ENCODE measurements at places on chromosomes 4 and X.
A peak's percentile ranks its signal among the peaks of the same experiment; 100 is the strongest.

- H3K36me3 ChIP-seq, result no peaks in the 10 kb centered on the region
- H3K27ac ChIP-seq, result no peak overlapping the region
- H3K4me3 ChIP-seq, result no peak overlapping the region
- H3K27me3 ChIP-seq, result no peaks in the 10 kb centered on the region
Observed at GRCh38 chrX:7950865-7951264, 23.7 kb upstream of the PNPLA4 start.

GRCh38 chrX:56802921-56803849 is 74.1 kb downstream of the NBDY start:
- no peak overlapping the region for H3K4me3 ChIP-seq
- DNase-seq, result peak; percentile 16
- peak overlapping the region; percentile 27 for H3K27ac ChIP-seq

DNA sequence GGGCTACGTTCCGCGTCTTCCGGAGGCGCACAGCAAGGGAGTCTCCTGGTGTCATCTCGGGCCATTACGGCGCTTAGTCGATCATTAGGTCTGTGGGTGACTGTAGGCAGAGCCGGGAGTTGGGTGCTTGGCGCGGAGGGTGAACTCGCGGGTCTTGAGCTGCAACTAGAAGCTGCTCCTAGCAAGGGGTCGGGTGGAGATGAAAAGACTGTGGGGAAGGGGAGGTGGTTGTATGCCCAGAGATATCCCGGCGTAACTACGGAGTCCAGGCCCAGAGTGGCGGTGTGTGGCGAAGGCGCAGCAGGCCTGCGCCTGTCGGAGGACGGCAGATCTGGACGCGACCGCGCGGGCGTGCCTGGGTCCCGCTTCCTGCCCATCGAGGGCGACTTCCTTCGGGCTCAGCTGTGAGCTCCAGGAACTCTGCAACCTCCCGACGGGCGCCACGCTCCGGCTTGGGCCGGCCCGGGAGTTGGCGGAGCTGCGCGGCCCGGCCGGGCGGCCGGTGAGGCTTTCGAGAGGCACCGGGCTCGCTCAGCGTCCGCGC is 2.7 kb upstream of the NKX3-2 start:
- DNase-seq, result no peak
- H3K4me3 ChIP-seq, result peak overlapping the region; percentile 88
- H3K27me3 ChIP-seq, result peaks cover 70% of the 10 kb centered on the region
- H3K36me3 ChIP-seq, result peaks cover 7% of the 10 kb centered on the region
- peak overlapping the region; percentile 64 for H3K27ac ChIP-seq
- H3K4me1 ChIP-seq, result peaks cover 20% of the 10 kb centered on the region

GRCh38 chrX:150164971-150165600 is 198.0 kb upstream of the MAMLD1 start:
- DNase-seq, result no peak
- no peak overlapping the region for H3K27ac ChIP-seq
- H3K27me3 ChIP-seq, result no peaks in the 10 kb centered on the region
- H3K36me3 ChIP-seq, result no peaks in the 10 kb centered on the region

- H3K36me3 ChIP-seq, result no peaks in the 10 kb centered on the region
- peak; percentile 7 for DNase-seq
- H3K4me1 ChIP-seq, result peaks cover 4% of the 10 kb centered on the region
- no peak overlapping the region for H3K27ac ChIP-seq
- no peak overlapping the region for H3K4me3 ChIP-seq
- H3K27me3 ChIP-seq, result no peaks in the 10 kb centered on the region
Observed at GRCh38 chrX:135931644-135932487, 38.4 kb downstream of the SAGE1 start.

DNA sequence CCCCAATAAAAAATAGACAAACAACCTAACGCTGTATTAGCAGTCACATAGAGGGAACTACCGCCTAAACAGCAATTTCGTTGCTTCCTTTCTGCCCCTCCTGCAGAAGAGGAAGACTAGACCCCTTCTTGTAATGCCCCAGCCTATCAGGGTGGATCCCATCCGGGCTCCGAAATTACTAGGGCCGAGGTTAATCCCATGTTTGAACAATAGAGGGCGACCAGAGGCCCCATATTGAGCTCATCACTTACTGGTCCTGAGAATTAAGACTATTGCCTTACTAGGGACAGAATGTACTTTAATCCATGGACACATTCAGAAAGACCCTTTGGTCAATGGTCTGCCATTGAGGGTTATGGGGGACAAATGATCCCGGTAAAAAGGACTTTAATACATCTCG is 11.8 kb upstream of the ZNF630 start:
- DNase-seq, result peak; percentile 21
- no peaks in the 10 kb centered on the region for H3K36me3 ChIP-seq

DNA sequence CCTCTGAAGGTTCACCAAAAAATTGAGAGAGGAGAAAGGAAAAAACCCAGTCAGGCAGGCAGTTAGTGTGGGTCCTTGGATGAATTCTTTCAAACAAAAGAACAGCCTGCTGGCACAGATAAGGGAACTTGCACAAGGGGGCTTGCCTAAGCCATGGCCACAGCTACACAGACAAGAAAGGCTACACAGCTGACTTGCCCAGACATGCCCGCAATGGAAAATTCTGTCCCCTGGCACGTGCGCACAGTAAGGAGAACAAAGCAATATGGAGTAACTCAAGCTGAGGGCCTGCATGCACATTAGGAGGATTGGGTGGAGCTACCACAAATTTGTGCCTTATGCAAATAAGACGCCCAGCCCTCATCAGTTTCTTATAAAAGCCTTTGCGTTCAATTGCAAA is 512.5 kb upstream of the HTR2C start:
- no peaks in the 10 kb centered on the region for H3K27me3 ChIP-seq
- H3K36me3 ChIP-seq, result no peaks in the 10 kb centered on the region
- H3K27ac ChIP-seq, result no peak overlapping the region
- DNase-seq, result no peak
- H3K4me1 ChIP-seq, result no peaks in the 10 kb centered on the region

GRCh38 chr4:126405369-126405982 is 1090.7 kb downstream of the FAT4 start:
- H3K36me3 ChIP-seq, result no peaks in the 10 kb centered on the region
- no peak for DNase-seq
- no peaks in the 10 kb centered on the region for H3K4me1 ChIP-seq
- H3K27ac ChIP-seq, result no peak overlapping the region
- no peak overlapping the region for H3K4me3 ChIP-seq

DNA sequence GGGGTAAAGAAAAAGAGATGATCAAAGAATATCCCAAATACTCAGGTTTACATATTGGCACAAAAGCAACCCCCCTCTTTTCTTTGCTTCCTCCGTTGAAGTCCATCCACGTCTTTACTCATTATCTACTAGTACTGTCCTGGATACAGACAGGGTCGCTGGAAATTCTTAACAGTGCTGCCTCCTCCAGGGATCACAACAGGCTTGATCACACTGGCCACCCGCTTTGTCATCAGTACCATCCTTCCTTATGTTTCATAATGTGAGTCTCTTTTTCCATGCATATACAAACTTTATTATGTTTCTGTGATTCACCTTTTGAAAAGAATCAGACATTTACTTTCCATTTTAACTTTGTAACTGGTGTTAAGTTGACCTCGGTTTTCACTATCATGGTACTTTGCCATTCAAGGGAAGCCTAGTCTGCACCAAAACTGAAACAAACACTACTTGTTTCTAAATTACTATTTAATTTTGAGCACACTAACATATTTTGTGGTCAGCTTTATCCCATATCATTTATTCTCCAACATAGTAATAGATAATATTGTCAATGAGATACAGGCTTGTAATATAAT is 387.5 kb upstream of the PPP1R2C start:
- H3K36me3 ChIP-seq, result peaks cover 3% of the 10 kb centered on the region
- no peak overlapping the region for H3K27ac ChIP-seq
- H3K4me3 ChIP-seq, result no peak overlapping the region
- no peaks in the 10 kb centered on the region for H3K27me3 ChIP-seq

- no peak overlapping the region for H3K4me3 ChIP-seq
- no peaks in the 10 kb centered on the region for H3K27me3 ChIP-seq
- no peaks in the 10 kb centered on the region for H3K36me3 ChIP-seq
- no peak overlapping the region for H3K27ac ChIP-seq
- no peaks in the 10 kb centered on the region for H3K4me1 ChIP-seq
- no peak for DNase-seq
Observed at GRCh38 chr4:138405466-138405891, 163.3 kb upstream of the SLC7A11 start.

DNA sequence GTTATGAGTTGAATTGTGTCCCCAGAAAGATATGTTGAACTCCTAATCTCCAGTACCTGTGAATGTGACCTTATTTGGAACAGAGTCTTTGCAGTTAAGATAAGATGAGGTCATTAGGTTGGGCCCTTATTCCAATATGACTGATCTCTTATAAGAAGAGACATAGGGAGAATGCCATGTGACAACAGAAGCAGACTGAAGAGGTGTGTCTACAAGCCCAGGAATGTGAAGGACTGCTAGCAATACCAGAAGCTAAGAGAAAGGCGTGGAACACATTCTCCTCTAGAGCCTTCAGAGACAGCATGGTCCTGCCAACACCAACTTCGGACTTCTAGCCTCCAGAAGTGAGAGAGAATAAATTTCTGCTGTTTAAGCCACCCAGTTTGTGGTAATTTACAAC is 22.5 kb upstream of the USP27X start:
- peaks cover 2% of the 10 kb centered on the region for H3K36me3 ChIP-seq
- H3K27ac ChIP-seq, result no peak overlapping the region
- no peak overlapping the region for H3K4me3 ChIP-seq
- H3K27me3 ChIP-seq, result peaks cover 10% of the 10 kb centered on the region
- no peak for DNase-seq

DNA sequence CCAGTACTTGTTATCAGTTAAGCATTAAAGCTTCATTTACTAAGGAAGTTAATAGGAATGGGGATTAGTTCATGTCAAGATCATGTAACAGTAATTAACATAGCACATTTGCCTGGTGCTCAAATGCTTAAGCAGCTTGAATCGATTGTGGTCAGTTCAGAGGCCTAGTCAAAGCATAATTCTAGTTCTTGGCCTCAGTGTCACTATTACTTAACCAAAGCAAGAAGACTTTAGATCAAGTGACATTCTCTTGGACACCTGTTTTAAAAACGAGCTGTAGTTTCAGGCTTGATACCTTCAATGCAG is 115.2 kb upstream of the BMPR1B start:
- DNase-seq, result no peak
- peaks cover 9% of the 10 kb centered on the region for H3K36me3 ChIP-seq
- H3K4me1 ChIP-seq, result peaks cover 2% of the 10 kb centered on the region
- no peaks in the 10 kb centered on the region for H3K27me3 ChIP-seq

- DNase-seq, result no peak
- H3K27ac ChIP-seq, result no peak overlapping the region
- H3K27me3 ChIP-seq, result no peaks in the 10 kb centered on the region
- peaks cover 29% of the 10 kb centered on the region for H3K4me1 ChIP-seq
Observed at GRCh38 chrX:41708486-41708885, 15.5 kb upstream of the GPR82 start.

DNA sequence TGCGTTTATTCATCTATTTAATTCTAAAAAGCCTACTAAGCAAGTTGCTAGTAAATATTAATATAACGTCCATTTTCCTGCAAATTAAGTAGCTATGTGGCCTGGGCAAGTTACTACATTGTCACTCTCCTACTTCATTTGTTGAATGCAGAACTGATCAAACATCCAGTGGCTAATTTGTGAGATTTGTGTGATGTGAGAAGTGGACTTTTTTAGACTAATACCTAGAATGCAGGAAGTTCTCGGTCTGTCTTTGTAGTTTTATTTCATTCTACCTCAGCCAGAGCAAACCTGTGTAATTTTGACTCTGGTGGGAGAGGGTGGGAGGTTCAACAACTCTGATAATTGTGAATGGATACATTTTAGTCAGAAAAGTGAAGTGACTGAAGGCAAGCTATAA is 840 bp downstream of the GUF1 start:
- H3K4me3 ChIP-seq, result peak overlapping the region; percentile 93
- no peak for DNase-seq
- peaks cover 2% of the 10 kb centered on the region for H3K36me3 ChIP-seq
- H3K4me1 ChIP-seq, result peaks cover 19% of the 10 kb centered on the region
- H3K27me3 ChIP-seq, result no peaks in the 10 kb centered on the region
- H3K27ac ChIP-seq, result peak overlapping the region; percentile 98

- no peaks in the 10 kb centered on the region for H3K36me3 ChIP-seq
- H3K4me1 ChIP-seq, result peaks cover 6% of the 10 kb centered on the region
- no peaks in the 10 kb centered on the region for H3K27me3 ChIP-seq
- no peak overlapping the region for H3K27ac ChIP-seq
Observed at GRCh38 chrX:153769158-153769864, 5.3 kb downstream of the PLXNB3 start.

GRCh38 chrX:154317391-154317995 is 21.9 kb downstream of the TKTL1 start:
- H3K4me3 ChIP-seq, result peak overlapping the region; percentile 78
- H3K36me3 ChIP-seq, result no peaks in the 10 kb centered on the region
- no peaks in the 10 kb centered on the region for H3K27me3 ChIP-seq
- no peak overlapping the region for H3K27ac ChIP-seq
- H3K4me1 ChIP-seq, result peaks cover 24% of the 10 kb centered on the region
- no peak for DNase-seq
